ENCODE measurements at places on chromosomes 4 and X. TPM values are rescaled to one million over a fixed set of nuclear protein-coding genes. Genes with fewer than 3 reads are reported as not detected.
A peak's percentile ranks its signal among the peaks of the same experiment; 100 is the strongest.

DNA sequence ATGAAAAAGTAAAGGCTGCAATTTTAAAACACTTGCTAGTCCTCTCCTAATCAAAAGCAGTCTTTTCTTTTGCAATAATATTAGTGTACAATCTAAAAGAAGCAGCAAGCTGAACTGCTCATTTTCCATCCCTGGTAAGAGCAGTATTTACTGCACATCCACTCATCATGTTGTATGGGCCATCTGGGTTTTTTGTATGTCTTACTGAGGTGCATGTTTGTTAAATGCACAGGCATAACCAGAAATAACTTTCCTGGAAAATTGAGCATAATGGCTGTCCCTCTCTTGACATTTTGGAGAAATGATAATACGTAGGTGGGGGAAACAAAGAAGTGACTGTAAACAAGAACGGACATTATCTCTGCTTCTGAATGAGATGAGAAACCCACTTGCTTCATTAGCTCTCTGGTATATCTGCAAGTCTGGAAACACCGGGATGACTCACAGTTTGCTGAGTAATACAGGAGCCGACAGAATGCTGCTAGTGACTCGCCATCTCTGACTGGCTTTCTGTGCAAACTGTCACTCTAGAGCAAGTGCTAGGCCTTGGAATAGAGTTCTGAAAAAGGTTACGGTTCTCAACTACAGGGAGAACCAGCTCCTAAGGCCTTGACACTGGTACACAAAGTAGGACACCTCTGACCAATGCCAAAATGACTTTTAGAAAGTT lies 85.7 kb upstream of the MTM1 start:
- peak; percentile 53 for DNase-seq

- no peak for DNase-seq
These were observed 29.5 kb downstream of the NIPAL1 start for GRCh38 chr4:48046059-48046458.

DNA sequence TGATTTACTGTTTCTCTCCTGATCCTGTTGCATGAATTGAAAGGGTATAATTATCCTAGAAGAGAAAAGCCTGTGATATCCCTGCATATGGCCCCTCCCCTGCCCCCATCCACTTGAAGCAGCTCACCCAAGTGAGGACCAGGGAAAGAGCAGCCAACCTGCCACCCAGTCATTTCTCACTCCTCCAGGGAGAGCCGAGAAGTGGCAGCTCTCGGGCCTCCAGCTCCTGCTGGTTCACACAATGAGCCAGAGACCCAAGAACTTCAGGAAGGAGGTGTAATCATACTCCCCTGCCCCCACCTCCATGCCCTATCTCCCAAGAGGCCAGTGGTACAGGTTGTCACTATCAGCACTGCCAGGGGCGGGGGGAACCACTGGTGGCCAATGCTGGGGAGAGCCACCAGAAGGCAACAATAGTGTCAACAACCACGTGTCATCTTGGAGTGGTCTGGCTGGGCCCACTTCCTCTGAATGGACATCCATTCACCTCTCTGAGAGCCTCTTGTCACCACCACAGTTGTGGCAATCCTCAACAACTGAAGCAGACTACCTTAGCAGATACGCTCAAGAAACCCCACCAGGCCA lies 42.9 kb downstream of the APOO start:
- DNase-seq = no peak

- no peak for DNase-seq
These were observed 15.5 kb downstream of the CLDN22 start for GRCh38 chr4:183304538-183304937.

DNA sequence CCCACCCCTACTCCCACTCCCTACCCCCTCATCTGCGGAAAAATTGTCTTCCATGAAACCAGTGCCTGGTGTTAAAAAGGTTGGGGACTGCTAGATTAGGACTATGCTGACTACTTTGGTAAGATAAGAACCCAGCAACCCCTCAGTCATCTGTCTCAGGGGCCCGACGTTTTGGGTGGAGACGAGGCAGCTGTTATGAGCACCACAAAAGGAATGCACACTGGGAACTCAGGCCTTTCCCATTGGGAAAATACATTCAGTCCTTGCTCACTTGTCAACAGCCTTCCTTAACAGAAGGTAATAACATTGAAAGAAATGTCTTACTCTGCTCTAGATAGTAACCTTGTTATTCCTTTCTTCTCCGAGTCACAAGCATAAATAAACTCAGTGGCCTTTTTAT lies 310.8 kb downstream of the AFF2 start:
- no peak for DNase-seq

DNA sequence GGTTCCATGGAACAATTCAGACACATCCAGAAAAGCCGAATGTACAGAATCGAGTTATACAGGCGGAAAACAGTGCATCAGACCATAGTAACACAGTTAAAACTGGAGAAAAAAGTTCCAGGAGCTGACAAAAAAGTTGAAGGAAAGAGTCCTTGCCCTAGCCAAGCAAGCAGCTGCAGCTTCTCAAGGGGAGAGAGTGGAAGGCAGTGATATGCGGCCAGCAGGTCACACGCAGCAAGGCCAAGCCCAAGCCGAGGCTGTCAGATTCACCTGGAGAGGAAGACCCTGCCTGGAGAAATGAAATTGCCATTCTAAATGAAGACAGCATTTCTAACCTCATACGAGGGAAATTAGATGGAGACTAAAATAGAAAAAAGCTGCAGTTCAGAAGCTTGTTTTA lies 55.8 kb downstream of the RGS12 start:
- DNase-seq = no peak

GRCh38 chr4:69835766-69836165 lies 24.2 kb downstream of the SULT1E1 start:
- DNase-seq = no peak

DNA sequence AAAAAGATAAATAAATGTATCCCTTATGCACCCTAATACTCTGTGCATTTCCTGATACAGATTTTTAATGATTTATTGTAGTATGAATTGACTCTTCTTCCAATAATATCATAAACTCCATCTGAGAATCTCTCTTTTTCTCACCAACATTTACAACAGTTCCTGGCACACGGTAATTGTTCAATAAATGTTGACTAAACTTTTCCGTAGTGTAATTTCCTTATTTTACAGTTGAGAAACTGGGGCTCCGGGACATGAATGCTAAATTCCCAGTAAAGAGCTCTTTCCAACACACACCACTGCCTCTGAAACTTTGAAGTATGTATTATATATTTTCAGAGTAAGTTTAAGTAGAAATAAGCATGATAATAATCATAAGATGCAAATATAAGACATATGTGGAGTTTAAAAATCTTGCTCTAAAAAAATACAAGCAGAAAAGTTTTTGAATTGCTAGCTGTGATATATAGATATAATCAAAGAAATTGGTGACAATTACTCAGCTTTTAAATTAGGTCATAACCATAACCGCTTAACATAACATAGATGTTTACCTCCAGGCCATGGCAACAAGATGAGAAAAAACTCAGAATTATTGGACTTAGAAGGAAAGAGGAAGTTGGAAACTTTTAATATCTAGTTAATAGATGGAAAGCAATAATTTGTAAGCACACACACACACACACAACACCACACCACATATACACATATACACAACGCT lies 28.2 kb upstream of the ANTXR2 start:
- no peak for DNase-seq

DNA sequence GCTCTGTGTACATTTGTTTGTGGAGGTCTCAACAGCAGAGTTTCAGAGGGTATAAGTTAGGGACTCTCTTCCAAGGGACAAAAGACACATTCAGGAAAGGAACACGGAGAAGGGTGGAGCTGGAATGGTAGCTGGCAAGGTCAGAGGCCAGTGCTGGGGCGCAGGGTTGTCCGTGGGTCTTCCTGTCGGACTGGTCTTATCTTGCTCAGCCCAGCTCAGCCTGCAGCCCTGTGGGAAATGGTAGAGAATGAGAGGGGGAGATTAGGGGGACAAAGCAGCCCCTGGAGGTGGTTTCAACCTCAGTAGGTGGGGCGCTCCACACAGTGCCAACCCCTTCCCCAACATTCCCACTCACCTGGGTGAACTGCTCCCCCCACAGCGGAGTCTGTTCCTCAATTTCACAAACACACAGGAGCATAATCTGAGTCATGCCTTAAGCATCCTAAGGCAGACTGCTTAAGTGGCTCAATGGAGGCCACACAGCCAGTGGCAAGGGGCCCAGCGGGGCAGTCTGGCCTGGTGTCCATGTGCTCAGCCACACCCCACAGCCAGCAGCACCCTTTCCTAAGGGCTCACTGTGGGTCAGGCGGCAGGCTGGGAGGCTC lies 6.9 kb upstream of the HDAC6 start:
- DNase-seq = peak; percentile 40

DNA sequence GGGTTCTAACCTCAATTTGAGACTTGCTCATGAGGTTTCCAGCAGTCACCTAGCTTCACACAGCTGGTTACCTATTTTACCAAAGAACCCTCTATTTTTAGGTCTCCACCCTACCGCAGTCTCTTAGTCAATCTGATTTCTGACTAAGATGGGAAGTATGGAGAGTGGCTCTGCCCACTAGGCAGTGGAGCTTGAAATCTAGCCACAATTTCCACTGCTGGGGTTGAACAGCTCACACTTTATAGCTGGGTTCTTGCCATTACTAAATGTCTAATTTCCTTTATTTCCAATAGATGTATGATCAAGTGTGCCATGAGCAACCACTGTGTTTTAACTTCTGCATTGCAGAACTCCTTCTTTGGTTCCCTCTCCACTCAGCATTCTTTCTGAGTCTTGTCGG lies 43.1 kb downstream of the GASK1B start:
- DNase-seq = peak; percentile 25

GRCh38 chr4:111596491-111596890 lies 548.8 kb upstream of the FAM241A start:
- no peak for DNase-seq

- DNase-seq = no peak
These were observed 127.4 kb upstream of the ENPP6 start for GRCh38 chr4:184344899-184345572.

DNA sequence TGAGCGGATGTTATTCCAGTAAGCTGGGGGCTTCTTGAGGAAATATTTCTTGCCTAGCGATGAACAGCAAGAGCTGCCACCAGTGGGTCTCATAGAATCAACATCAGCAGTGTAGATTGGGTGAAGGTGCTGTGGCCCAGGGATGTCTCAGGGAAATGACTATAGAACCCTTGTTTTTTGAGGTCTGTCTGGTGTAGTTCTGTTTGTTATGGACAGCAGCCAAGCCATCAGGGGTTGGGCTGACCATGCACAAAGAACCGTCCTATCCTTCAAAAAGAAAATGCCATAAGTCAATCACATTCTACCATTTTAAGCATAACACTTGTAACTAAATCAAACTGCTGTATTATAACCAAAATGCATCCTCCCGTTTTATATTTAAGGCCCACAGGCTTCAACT lies 17.3 kb upstream of the C1GALT1C1 start:
- DNase-seq = no peak

DNA sequence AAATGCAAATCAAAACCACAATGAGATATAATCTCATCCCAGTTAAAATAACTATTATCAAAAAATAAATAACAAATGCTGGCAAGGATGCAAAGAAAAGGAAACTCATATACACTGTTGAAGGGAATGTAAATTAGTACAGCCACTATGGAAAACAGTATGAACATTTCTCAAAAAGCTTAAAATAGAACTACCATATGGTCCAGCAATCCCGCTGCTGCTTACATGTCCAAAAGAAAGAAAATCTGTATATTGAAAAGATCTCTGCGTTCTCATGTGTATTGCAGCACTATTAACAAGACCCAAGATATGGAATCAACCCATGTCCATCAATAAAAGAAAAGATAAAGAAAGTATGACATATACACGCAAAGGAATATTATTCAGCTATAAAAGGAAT lies 3.0 kb upstream of the NAP1L2 start:
- no peak for DNase-seq

DNA sequence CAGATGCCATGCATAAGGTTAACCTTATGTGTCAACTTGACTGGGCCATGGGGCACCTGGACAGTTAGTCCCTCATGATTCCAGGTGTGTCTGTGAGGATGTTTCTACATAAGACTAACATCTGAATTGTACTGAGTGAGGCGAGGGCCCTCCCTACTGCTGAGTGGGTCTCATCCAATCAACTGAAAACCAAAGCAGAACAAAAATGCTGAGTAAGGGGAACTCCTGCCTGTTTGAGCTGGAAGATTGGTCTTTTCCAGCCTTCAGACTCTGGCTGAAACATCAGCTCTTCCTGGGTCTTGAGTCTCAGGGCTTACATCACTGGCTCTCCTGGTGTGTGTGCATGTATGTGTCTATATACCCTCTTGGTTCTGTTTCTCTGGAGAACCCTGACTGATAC lies 13.8 kb downstream of the NELFA start:
- DNase-seq = no peak

- no peak for DNase-seq
These were observed 96.2 kb upstream of the KLHL13 start for GRCh38 chrX:118212817-118213183.

DNA sequence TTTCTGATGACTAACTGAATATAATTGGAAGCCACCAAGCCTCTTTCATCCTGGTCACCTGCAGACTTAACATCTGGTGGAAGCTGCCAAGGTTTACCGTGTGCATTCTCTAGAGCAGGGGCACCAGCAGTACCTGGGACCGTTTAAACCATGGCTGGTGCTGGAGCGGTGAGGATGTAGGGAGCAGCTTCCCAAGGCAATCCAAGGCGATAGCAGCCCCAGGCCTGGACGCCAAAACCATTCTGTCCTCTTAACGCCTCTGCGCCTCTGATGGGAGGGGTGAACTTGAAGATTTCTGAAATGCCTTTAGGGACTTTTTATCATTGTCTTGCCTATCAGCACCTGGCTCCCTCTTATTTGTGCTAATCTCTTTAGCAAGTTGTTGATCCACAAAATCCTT lies 37.3 kb upstream of the SPANXN2 start:
- DNase-seq = no peak

GRCh38 chr4:185969657-185970056 lies 99.3 kb upstream of the TLR3 start:
- no peak for DNase-seq

- DNase-seq = no peak
These were observed 604.6 kb upstream of the FAM241A start for GRCh38 chr4:111540671-111541070.

DNA sequence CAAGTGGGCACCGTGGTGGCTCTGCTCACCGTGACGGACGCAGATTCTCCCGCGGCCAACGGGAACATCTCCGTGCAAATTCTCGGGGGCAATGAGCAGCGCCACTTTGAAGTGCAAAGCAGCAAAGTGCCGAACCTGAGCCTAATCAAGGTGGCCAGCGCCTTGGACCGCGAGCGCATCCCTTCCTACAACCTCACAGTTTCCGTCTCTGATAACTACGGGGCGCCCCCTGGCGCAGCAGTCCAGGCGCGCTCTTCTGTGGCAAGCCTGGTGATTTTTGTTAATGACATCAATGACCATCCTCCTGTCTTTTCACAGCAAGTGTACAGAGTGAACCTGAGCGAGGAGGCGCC lies 2.7 kb downstream of the FAT4 start:
- peak; percentile 41 for DNase-seq

GRCh38 chr4:38601916-38602291 lies 62.1 kb upstream of the KLF3 start:
- DNase-seq = no peak

Gene ZCCHC4
- total RNA-seq = 6.7 TPM

Gene USP51
- total RNA-seq = 0.99 TPM

Gene TMEM35A
- total RNA-seq = 0.23 TPM

Gene PNMA6A
- 1.0 TPM for total RNA-seq

Gene ARSJ
- 41.8 TPM for total RNA-seq

Gene FGF13
- total RNA-seq = 0.05 TPM

Gene DOCK11
- 6.4 TPM for total RNA-seq

Gene ERAS
- not detected for total RNA-seq

Gene GC
- total RNA-seq = not detected

Gene NUDT10
- total RNA-seq = not detected

Gene MAGEB2
- total RNA-seq = not detected

Gene GPRASP1
- 0.10 TPM for total RNA-seq

Gene SASH3
- not detected for total RNA-seq

Gene UGT2B17
- total RNA-seq = not detected

Gene MAOB
- total RNA-seq = 0.30 TPM

Gene IL21
- not detected for total RNA-seq
